ENCODE measurements at places on chromosomes 6 and 20.

GRCh38 chr20:54292185-54292584 lies 84.3 kb downstream of the PFDN4 start:
- DNase-seq, result no peak

GRCh38 chr6:37399131-37399530 lies 33.9 kb upstream of the CMTR1 start:
- no peak for DNase-seq

DNA sequence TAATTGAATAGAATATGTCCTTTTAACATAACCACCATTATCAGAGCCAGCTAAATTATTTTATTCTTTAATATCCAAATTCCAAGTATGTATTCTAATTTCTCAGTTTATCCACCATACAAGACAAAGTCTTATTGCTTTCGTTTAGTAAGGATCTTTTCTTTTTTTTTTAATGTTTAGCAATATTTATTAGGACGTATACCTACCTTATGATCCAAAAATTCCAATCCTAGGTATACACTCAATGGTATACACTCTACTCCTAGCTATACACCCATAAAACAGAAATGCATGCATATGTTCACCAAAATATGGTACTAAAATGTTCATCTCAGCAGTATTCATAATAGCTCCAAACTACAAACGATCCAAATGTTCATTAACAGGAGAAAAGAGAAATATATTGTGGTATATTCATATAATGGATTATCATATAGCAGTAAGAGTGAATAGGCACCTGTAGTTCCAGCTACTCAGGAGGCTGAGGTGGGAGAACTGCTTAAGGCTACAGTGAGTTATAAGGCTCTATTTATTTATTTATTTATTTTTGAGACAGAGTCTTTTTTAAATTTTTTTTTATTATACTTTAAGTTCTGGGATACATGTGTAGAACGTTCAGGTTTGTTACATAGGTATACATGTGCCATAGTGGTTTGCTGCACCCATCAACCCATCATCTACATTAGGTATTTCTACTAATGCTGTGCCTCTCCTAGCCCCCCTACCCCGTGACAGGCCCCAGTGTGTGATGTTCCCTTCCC lies 17.3 kb downstream of the TNFAIP3 start:
- no peak for DNase-seq

DNA sequence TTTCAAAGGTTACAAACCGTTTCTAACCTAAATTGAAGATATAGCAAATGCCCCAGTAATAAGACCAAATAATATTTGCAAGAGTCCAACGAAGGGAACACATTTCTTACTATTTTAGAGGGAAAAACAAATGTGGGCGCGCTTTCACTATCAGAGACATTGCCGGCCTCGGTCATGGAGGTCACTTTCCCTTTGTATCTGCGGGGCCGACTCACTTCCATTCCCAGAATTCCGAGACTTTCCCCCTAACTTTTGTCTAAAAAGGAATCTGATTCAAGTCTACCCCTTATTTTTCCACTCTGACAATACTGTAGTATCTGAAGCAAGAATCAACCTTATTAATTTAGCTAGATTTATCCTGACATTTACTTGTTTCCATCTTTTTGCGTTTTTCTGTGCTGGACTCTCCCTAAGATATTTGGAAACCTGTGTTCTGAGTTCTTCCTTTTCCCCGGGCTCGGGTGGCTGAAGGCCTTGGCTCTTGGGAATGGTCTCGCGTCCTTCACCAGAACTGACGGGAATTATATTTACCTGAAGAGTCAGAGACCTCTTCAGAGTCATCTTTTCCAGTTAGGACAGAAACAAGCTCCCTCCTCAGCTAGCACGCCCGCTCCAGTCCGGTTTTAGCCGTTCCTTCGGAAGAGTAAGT lies 71.8 kb upstream of the ZNF184 start:
- no peak for DNase-seq

GRCh38 chr6:83431545-83432155 lies 799 bp upstream of the ME1 start:
- DNase-seq, result no peak

- no peak for DNase-seq
Observed at GRCh38 chr6:15804164-15805154, 141.6 kb upstream of the DTNBP1 start.

DNA sequence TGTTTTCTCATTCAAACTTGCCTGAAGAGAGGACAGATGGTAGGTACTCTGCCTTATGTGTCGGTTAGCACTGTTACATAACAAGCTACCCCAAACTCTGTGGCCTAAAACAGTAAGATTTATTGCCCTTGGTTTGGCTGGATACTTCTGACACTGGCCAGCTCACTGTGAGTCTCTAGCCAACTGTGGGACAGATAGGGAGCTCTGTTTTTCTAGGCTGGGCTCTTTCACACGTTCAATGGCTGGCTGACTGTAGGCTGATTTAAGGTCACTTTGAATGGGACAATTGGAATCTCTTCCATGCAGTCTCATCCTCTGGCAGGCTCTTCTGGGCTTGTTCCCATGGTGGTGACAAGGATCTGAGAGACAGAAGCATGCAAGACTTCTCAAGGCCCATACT lies 39.4 kb upstream of the JAG1 start:
- DNase-seq, result no peak

GRCh38 chr6:100880149-100880852 lies 828 bp downstream of the ASCC3 start:
- DNase-seq, result no peak

DNA sequence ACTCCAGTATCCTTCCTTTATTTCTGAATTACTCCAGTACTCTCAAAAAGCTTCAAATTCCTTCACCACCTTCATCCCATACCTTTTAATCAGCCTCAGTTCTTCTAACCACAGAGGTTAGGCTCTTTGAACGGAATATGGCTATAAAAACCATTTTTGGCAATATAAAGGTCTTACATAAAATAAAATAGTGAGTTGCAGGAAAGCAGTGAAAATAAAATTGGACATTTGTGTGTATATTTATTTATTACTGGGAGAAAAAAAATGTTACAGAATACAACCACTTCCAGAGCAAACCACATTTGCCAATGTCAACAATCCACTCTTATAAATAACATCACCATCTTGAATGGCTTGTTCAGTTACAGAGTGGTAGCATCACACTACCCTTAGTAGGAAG lies 7.7 kb downstream of the HDDC2 start:
- no peak for DNase-seq

GRCh38 chr6:23174781-23175361 lies 605.5 kb downstream of the HDGFL1 start:
- no peak for DNase-seq

- DNase-seq, result no peak
Observed at GRCh38 chr20:51121901-51122412, 99.0 kb upstream of the KCNG1 start.

GRCh38 chr6:166650824-166651807 lies 24.1 kb upstream of the RPS6KA2 start:
- DNase-seq, result no peak

- no peak for DNase-seq
Observed at GRCh38 chr6:162638931-162639574, 88.5 kb downstream of the PRKN start.

GRCh38 chr6:25351485-25351884 lies 72.3 kb downstream of the CARMIL1 start:
- no peak for DNase-seq

DNA sequence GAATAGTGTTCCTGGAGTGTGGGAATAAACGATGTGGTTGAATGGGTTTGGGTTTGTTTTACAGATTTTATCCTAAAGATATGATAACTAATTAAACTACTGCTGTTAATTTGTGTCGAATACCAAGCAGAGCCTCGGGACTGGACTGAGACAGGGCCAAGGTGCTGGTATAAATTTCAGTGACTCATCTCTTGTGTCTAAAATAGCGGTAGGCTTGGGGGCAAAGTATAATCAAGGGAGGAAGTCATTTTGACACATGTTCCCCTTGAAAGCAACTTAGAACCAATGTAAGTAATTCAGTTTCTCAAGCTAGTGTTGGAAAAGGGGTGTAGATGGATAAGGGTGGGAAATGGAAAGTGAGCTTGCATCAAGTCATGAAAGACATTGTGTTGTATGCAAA lies 108.4 kb downstream of the PLCB4 start:
- no peak for DNase-seq

DNA sequence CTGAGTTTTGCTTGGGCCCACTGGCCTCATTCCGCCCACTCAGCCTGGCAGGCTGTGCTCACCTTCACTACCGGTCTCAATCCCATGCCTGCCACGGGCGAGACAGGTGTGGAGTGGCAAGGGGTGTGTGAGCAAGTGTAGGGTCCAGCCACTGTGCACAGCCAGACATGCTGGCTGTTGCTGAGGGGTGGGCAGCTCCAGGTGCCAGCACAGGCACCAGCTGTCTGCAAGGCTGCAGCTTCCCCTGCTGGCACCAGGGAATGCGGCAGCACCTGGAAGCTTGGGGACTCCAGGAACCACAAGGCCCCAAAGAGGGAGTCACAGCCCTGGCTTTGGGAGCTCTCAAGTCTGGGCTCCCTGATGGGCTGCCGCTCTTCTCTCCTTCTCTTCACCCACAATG lies 372.7 kb downstream of the CBLN4 start:
- DNase-seq, result no peak

GRCh38 chr6:152916035-152916434 lies 66.8 kb downstream of the FBXO5 start:
- DNase-seq, result no peak

DNA sequence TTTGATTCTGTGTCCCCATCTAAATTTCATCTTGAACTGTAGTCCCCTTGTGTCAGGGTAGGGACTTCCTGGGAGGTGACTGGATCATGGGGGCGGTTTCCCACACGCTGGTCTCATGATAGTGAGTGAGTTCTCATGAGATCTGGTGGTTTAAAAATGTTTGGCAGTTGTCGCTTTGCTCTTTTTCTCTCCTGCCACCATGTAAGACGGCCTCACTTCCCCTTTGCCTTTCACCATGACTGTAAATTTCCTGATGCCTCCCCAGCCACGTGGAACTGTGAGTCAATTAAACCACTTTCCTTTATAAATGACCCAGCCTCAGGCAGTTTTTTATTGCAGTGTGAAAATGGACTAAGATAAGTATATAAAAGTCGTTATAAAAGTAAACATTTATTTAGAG lies 80.5 kb upstream of the SGK1 start:
- DNase-seq, result no peak

- DNase-seq, result no peak
Observed at GRCh38 chr6:44010411-44011349, 116.6 kb downstream of the MRPL14 start.

DNA sequence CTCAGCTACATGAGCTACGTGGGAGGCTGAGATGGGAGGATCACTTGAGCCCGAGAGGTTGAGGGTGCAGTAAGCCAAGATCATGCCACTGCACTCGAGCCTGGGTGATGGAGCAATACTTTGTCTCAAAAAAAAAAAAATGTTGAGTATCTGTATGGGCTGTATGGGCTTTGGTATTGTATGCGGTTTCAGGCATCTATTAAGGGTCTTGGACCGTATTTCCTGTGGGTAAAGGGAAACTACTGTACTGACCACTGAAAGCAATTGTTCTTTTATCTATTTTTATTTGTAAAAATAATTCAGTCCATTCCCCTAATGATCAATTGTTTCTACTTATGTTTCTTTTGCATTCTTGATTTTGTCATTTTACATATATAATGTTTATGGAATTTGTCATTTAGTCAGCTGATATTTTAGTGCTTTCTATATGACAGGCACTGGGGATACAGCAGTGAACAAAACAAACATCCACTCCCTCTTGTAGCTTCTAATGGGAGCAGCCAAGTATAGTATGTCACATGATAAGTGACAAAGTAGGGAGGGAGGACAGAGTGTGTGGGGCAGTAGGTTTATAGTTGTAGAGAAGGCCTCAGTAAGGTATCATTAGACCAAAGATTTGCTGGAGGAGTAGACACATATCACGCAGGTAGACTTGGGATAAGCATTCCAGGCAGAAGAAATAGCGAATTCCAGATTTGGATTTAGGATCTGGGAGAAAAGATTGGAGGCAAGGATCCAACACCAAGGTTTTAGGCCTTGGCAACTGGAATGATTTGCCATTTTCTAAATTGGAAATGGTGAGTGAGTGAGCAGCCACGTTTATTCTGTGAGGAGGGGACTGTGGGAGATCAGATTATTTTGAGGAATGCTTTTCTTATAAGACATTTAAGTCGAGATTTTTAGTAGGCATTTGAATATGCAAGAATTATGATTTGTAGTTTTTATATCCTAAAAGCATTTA lies 6.0 kb downstream of the PCMT1 start:
- no peak for DNase-seq

DNA sequence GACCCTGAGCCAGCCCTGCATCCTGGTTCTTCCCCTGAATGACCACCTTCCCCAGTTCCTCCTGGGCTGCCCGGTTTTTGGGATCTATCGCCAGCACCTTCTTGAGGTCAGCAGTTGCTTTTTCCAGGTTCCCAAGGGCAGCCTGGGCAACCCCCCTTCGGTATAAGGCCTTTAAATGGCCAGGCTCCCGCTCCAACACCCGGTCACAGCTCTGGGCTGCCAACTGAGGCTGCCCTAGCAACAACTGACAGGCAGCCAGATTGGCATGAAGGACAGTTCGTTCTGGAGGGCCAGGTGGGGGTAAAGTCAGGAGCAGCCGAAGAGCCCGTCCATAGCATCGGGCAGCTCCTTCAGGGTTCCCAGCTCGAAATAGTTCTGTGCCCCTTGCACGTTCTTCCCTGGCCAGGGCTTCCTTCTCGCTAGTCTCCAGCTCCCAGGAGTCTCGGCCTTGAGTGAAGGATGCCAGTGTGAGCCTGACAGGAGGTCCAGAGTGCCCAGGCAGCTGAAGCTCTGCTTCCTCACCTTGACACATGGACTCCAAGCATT lies 778 bp upstream of the ATF6B start:
- no peak for DNase-seq

- DNase-seq, result peak; percentile 39
Observed at GRCh38 chr6:31308050-31308844, 36.4 kb upstream of the HLA-C start.

DNA sequence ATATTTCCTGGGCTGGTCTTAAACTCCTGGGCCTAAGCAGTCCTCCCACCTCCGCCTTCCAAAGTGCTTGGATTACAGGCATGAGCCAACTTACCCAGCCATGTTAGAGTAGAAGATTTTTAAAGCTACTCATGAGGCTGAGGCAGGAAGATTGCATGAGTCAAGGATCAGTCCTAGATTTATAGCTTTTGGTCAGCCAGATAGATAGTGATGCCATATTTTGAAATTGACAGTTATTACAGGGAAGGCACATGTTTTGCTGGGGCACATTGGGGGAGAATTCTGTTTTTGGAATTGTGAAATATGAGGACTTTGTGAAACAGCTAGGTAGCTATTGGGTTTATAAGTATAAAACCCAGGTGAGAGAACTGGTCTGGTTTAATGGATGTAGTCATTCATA lies 40.9 kb downstream of the DOP1A start:
- DNase-seq, result no peak

DNA sequence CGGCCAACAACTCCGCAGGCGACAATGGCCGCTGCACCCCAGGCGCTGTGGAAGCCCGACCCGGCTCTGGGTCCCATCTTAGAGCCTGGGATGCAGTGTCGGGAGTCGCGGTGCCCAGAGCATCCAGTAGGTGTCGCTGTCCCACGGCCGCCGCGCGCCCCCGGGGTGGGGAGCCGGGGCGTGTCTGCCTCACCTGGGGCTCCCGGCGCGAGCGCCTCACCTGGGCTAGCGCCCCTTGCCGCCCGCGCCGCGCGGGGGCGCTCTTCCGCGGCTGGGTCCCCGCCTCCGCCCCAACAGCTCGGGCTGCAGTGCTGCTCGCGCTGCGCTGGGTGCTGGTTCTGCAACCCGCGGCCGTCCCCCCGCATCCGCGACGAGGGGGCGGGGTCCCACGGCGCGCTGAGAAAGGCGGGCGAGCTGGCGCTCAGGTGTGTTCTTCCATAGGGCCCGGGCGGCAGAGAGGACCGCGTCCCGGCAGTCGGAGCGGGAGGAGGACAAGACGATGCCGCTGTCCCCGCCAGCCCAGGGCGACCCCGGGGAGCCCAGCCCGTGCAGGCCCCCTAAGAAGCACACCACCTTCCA lies at the start of gene CRYBG1:
Gene CRYBG1 (plus strand): TSS at position 308 of the 579 bp plus-strand sequence. CDS start 192 bp downstream, at position 500.
- DNase-seq, result peak; percentile 35

Data from activated naive CD4-positive, alpha-beta T cell (primary cell).